Muscle of back (tissue), 13 donors: ENCODE measurements at places on chromosomes 5 and 9. TPM values are rescaled to one million over a fixed set of nuclear protein-coding genes. Genes with fewer than 3 reads are reported as not detected.

The SH3TC2 gene
- 2.3 TPM for polyA plus RNA-seq

The C9 gene
- polyA plus RNA-seq, result 0.25 TPM

The PCDHB7 gene
- 1.9 TPM for polyA plus RNA-seq

- no peak for DNase-seq
Observed at GRCh38 chr5:7762267-7762666, 88.7 kb downstream of the CFAP90 start.

GRCh38 chr5:116668390-116668789 is 93.8 kb upstream of the SEMA6A start:
- no peak for DNase-seq

GRCh38 chr9:614431-614830 is 227.1 kb upstream of the DMRT1 start:
- peak; percentile 14 for DNase-seq

- DNase-seq, result no peak
Observed at GRCh38 chr9:129714511-129715061, 38.3 kb downstream of the PTGES start.

The PCDHGB6 gene
- polyA plus RNA-seq, result 4.2 TPM

DNA sequence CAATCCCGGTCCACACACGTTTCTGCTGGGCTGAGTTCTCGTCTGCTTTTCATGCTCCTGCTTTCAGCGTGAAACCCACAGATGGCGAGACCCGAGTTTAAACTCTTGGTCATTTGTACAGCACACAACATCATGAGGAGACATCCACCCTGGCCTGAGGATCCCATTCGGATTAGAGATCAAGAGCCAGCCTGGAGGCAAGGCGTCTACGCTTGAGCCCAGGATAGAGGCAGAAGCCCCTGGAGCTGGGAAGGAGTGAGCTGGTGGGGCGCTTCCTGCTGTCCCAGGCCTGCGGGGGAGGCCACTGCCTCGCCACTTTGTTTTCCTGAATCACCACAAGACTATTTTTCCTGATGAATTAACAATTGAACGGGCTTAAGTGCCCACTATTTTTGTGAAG is 281.9 kb upstream of the IRX4 start:
- DNase-seq, result no peak

GRCh38 chr9:85610074-85610860 is 131.5 kb downstream of the AGTPBP1 start:
- peak; percentile 74 for DNase-seq

GRCh38 chr5:159833846-159834245 is 82.4 kb upstream of the ADRA1B start:
- DNase-seq, result no peak

- no peak for DNase-seq
Observed at GRCh38 chr5:156438076-156438475, 111.1 kb downstream of the SGCD start.

The MSMP gene
- polyA plus RNA-seq, result 1.6 TPM

- DNase-seq, result no peak
Observed at GRCh38 chr5:62896121-62896893, 317.7 kb downstream of the LRRC70 start.

DNA sequence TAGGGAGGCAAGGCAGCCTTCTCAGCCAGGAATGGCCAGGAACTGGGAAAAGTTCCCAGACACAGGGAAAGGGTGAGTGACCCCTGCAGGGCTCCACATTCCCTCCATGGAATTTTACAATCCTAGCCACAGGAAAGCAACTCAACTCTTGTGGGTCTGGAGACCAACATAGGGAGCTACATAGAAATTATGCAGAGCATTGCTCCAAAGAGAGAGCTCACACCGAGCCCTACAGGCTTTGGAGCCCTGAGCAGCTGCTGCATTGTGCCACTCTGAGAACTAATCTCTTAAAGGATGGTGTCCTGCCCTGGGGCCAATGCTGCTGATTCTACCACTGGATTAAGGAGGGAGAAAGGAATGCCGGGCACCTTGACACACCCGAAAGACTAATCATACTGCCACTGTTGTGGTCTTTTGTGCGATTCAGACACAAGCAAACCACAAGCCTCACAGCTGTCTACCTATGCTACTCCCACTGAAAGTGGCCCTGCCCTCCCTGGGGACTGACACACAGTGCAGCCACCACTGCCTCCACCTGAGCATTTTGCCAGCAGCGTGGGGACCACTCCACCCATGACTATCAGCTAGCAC is 1089.8 kb upstream of the NUDT12 start:
- no peak for DNase-seq

- no peak for DNase-seq
Observed at GRCh38 chr5:2904399-2904798, 152.9 kb upstream of the IRX2 start.

The TMEM215 gene
- polyA plus RNA-seq, result 1.7 TPM

DNA sequence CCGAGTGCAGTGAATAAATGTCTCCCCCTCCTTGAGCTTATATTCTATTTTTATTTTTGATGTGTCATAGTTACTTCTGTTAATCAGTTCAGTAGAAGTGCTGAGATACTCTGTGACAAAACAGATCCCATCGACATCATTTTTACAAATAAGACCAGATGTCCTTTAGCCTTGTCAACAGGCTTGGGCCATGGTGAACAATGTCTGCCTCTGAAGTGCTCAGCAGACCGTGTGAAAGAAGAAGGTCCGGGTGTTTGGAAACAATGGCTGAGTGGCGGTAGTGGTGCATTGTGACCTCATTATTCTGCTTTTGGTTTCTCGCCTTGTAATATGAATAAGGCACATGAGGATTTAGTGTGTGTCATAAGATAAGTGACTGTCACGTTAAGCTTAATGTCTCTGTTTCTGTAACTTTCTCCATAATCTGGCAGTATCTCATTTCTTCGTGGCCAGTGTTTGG is 71.2 kb downstream of the SYK start:
- DNase-seq, result no peak

DNA sequence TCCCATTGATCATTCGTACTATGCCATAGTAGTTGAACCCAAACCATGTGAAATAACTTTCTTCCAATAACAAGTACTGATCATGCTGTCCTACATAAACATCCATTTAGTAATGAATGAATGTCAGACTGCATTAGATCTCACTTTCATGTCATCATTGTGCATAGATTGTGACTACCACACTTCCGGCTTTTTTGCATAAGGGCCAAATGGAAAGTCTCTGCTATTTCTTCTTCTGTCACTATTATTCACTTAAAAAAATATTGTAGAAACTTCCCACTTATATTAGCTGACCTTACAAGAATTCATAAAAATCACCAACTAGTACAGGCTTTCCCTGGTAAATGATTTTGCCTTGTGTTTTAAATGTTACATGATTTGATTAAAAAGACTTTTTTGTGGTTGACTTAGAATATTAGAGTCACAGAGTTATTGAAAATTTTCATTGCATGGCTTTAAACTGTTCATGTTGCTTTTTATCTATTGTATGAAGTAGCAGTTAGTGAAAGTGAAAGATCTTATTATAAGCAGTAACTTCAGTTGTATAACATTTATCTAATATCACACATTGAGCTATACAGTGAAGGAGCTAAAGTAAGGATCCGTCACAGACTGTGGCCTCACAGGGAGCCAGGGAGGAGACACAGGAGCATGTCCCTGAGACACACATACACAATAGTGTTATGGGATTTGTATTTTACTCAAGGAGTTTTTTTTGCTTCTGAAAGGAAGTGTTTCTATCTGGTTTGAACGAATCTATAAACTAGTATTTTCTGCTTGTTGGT is 33.9 kb downstream of the LMNB1 start:
- no peak for DNase-seq

The SMARCA2 gene
- polyA plus RNA-seq, result 134 TPM

DNA sequence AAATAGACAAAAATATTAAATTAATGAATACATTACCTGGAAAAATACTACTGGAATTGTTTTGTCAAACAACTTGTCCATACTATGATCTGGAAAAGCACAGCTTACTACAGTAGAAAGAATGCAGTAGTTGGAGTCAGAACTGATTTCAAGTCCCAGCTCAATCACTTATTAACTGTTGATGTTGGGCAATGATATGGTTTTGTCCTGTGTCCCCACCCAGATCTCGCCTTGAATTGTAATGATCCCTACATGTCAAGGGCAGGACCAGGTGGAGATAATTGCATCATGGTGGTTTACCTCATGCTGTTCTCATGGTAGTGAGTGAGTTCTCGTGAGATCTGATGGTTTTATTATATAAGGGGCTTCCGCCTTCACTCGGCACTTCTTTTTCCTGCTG is 247.5 kb downstream of the CD180 start:
- DNase-seq, result no peak

The AMBP gene
- not detected for polyA plus RNA-seq

DNA sequence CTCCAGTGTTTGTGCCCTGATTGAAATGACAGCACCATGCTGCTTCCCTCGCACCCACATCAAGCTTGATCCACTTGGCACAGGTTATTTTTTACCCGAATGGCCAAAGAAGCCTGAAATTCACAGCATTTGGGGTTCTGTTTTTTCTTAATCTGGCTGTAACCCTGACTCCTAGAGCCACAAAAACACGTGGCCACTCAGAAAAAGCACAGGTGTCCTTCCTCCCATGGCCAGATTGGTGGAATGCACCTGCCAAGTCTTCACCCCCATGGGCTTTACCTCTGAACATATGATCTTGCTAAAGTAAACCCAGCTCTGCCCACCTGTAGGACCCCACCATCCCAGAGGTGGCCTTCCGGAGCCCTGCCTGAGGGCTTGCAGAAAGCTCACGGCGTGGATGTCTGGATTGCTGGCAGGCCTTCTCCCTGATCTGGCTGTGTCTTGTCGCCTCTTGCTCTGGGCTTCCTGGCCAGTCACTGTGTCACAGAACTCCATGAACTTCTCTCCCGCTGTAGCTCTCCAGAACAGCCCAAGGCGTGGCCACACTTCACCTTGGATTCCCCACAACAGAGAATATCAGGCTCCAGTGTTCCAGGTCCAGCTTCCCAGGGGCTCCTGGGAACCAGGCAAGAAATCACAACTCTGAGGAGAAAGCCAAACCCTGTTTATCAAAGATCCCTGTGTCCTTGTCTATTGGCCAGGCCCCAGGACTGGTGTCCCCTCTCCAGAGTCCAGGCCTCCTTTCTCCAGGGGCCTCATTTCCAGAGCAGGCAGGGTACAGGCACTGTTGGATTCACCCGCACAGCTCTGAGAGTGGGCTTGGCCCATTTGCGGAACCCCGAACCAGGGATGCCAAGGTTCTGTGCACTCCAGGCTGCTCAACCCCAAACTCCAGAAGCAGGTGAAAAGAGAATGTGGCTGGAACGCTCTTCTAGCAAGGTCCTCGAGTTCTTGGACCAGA is 272.5 kb downstream of the SYK start:
- no peak for DNase-seq

DNA sequence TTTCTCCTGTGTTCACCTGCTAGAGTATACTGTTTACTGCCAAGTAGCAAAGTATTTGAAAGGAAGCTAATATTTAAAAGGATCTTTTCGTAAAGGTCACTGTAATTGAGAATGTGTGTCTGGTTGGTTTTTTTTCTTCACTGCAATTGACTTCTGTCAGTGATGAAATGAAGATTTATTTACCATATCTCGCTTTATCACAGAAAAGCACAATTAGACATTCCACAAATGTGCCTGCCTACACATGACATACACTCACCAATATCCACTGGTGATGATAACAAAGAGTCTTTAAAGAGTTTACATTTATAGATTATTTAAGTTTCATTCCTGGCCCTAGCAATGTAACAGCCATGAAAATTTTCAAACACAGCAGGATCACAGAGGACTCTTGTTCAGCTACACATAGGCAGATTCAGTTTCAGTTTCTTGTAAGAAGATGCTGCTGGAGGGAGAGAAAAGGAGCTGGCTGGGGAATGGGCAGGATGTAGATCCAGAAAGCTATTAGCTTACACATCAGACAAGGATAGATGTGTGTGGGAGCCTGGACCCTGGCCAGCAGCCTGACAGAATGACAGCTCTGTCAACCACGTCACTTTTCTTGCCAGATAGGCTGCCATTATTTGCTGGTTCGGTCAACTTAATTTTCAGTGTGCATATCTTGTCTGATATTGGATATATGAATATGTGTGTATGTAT is 104.0 kb downstream of the GDNF start:
- no peak for DNase-seq

The INSL6 gene
- polyA plus RNA-seq, result 0.17 TPM

DNA sequence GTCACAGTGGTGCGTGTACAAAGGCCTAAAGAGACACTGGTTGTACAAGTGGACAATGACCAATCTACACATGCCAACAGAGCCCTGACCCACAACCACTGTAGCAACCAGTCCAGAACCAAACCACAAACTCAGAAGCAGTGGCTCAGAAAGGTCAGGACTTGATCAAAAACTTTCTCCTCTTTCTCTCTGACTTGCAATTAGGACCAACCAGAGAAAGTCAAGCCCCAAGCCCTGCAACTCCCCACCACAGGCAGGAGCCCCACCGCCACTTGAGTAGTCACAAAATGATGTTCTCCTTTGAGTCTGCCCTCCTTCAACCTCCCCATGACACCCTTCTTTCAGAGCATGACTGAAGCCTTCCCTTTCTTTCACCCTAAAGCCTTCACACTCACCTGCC is 291.8 kb downstream of the CDH10 start:
- DNase-seq, result no peak

DNA sequence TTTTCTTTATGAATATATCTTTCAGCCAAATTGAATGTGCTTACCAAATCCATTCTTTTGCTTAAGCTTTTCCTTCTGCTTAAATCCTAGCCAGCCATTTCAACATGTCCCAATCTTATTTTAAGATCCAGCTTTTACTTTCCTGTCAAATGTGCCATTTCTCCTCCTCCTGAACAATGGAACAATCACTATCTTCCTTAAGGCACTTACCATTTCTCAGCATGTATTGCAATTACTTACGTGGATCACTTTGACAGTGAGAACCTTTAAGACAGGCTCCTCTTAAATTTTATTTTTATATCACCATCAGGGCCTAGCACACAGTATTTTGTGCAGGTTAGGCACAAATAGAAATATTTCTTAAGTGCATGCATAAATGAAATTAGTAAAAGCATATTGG is 4.4 kb upstream of the CDO1 start:
- DNase-seq, result no peak

DNA sequence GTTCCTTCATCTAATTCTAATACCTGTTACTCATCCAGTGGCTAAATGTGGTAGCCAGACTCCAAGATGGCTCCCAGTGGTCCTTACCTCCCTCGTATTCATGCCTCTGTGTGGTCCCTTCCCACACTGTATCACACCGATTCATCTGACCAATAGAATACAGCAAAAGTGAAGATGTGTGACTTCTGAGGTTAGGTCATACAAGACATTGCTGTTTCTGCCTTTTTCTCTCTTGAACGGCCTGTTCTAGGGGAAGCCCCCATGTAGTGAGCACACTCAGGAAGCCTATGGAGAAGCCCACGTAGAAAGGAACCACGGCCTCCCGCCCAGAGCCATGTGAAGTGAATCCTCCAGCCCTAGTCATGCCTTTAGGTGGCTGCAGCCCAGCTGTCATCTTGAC is 9.4 kb upstream of the C5 start:
- DNase-seq, result no peak

DNA sequence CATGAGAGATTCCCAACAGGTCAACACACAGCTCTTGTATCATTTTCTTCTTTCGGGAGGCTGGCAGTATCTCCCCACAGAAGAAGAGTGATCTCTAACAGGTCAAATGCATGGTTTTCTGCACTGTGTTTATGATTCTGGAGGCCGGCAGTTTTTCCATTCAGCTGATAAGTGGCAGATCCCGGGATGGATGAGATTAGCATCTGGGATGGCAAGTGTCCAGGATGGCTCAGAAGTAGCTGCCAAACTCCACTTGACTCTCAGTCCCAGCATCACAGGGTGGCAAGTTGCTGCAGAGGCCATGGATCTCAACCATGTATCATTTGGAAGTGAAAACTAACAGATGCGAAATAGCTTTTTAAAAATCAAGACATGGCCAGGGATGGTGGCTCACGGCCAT is 97.8 kb upstream of the SLC44A1 start:
- no peak for DNase-seq
